ENCODE measurements at places on chromosomes 12 and 14.

DNA sequence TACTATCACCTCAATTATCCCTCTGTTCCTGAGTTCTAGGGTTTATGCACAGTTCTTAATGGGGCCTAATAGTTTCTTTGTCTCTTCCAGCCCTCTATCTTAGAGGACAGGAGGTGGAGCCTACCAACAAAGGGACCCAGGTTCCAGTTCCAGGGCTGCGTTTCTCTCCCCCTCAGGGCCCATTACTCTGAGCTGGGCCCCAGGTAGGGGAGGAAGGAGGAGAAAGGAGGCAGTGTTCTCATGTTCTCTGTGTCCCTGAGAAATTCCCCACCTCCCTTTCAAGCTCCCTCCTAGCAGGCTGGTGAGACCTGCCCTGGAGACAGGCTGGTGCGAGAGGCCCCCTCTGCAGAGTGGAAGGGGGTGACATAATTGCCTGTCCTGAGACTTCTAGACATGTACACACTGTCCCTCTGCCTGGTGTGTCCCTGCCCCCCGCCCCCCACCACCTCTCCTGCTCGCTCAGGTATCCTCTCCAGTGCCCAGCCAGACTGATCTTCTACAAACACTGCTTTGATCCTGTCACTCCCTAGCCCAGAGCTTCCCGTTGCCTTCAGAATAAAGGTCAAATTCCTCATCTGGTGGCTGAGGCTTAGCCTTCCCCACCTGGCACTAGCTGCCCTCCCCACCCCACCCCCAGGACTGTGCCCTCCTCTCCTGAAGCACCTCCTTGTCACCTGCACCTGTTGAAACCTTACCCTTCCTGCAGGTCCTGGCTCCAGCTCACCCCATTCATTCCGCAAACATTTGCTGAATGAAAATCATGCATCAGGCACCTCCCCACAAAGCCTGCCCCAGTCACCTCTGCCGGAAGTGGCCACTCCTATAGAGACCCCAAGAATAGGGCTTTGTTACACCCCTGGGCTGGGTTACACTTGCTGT, 21.1 kb upstream of the KRT8 start:
- peak; percentile 94 for DNase-seq

DNA sequence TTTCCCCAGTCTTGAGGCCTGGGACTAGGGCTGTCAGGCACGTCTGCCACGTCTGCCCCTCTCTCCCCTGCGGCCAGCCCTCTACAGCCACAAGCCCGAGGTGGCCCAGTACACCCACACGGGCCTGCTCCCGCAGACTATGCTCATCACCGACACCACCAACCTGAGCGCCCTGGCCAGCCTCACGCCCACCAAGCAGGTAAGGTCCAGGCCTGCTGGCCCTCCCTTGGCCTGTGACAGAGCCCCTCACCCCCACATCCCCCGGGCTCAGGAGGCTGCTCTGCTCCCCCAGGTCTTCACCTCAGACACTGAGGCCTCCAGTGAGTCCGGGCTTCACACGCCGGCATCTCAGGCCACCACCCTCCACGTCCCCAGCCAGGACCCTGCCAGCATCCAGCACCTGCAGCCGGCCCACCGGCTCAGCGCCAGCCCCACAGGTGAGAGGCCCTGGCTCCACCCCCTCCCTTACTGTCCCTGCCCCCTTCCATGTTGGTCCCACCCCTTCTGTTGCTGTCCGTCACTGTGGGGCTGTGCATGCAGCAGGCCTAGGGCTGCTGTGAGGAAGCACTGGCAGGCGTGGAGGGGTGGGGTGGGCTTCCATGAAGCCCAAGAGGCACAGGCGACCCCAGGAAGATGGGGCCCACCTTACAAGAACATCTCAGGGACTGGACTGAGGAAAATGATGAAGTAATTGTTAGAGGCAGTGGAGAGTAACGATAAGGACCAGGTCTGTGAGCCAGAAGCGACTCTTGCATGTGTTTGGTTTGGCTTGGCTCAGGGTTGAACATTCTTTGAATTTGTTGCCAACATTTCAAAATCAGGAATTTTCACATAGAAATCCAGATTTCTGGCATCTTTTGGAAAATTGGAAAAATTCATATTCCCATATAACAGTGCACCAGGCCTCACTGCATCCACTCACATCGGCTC, 16.8 kb downstream of the C12orf43 start:
- DNase-seq: peak; percentile 41

GRCh38 chr12:8123124-8123912, at the start of gene CLEC4A:
Gene CLEC4A, plus strand, starts transcription at chr12:8123617. Its CDS starts 262 bp downstream, at chr12:8123879.
- no peak for DNase-seq

DNA sequence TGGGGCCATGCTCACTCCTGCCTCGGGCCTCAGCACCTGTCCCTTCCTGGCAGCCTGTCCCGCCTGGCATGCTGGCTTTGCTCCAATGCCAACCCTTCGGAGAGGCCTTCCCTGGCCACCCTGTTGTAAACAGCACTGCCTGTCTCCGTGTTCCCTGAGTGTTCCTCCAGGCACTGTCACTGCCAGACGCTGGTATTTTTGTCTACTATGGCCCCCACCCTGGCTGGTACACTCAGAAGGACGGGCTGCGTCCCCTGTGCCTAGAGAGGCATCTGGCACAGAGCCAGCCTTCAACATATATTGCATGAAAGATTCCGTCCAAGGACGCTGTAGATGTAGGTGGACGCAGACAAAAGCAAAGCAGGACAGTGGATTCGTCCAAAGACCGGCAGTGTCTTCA, 2.7 kb upstream of the ASPG start:
- no peak for DNase-seq

- no peak for DNase-seq
Observed at GRCh38 chr12:126343321-126343720, 1278.1 kb downstream of the AACS start.

GRCh38 chr14:92794547-92794941, 439 bp downstream of the GOLGA5 start:
- no peak for DNase-seq

- peak; percentile 50 for DNase-seq
Observed at GRCh38 chr14:83975841-83976770, 1553.8 kb upstream of the FLRT2 start.

GRCh38 chr12:105677672-105678071, 347.2 kb downstream of the C12orf75 start:
- DNase-seq: no peak

- no peak for DNase-seq
Observed at GRCh38 chr14:94119071-94119470, 8.5 kb downstream of the IFI27 start.

GRCh38 chr14:73007835-73008234, 19.1 kb downstream of the ZFYVE1 start:
- DNase-seq: no peak
